ENCODE measurements at places on chromosomes 6 and 20. TPM values are rescaled to one million over a fixed set of nuclear protein-coding genes. Genes with fewer than 3 reads are reported as not detected.

TAB2 gene
- 27.5 TPM for total RNA-seq

MCCD1 gene
- not detected for total RNA-seq

BNIP5 gene
- 0.05 TPM for total RNA-seq

FAM210B gene
- 12.8 TPM for total RNA-seq

BTN1A1 gene
- not detected for total RNA-seq

TRERF1 gene
- total RNA-seq = 8.3 TPM

Measured in A549 treated with Hydrocortisone at 1 μM for 4 hours (cell line).